ENCODE measurements at places on chromosomes 1 and 21.

- DNase-seq: no peak
Measured at GRCh38 chr1:228913626-228914414, 178.5 kb downstream of the RHOU start.

GRCh38 chr1:157249739-157250138 lies 111.5 kb upstream of the ETV3 start:
- DNase-seq: no peak

DNA sequence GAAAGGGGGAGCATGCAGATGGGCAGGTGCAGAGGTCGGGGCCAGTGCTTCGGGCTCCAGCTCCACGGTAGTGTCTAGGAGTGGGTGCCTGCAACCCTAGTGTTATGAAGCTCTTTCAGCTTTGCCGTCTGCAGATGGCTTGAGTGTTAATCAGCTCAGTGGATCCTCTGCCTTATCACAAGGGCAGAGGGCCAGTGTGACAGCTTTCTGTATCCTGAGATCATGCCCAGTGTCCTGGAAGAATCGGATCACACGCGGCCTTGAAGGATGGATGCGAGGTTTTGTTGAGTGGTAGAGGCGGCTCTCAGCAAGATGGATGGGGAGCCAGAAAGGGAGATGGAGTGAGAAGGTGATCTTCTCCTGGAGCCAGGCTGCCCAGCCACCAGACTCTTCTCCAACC lies 25.5 kb upstream of the C1orf146 start:
- no peak for DNase-seq

GRCh38 chr1:158185770-158186169 lies 5.1 kb downstream of the CD1D start:
- no peak for DNase-seq

GRCh38 chr1:167681024-167681423 lies 40.8 kb upstream of the MPZL1 start:
- DNase-seq: no peak

DNA sequence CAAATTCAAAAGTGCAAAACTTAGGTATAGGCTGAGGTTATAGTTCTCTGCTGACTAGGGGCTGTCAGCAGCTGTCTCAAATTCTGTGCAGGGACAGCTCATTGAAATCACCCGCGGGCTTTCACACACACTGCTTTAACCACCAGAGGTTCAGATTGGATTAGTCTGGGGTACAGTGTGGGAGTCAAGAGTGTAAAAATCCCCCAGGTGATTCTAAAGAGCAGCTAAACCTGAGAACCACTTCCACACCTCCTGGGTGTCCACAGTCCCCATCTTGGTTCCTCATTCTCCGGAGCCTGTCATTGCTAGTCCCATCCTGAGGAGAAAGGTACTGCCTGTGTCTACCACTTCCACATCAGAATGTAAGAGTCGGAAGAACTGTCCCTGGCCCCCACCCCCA lies 9.9 kb upstream of the TDRD10 start:
- no peak for DNase-seq

DNA sequence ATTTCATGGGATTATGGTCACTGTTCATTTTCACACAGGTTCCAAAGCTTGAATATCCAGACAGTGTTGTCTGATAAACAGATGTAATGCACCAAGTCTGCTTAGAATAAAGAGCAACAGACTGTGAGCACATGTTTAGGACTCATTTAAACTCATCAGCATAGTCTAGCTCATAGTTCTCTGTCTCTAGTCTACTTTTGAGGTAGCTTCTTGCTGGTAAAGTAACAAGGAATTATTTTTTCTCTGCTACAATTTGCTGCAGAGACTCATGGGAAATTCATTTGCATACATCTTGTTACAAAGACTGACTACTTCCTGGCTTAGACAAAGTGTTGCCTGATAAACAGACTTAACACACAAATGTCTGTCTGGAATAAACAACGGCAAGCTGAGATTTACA lies 187.2 kb downstream of the NFIA start:
- no peak for DNase-seq

- DNase-seq: no peak
Measured at GRCh38 chr21:26137379-26138060, 33.0 kb downstream of the APP start.

DNA sequence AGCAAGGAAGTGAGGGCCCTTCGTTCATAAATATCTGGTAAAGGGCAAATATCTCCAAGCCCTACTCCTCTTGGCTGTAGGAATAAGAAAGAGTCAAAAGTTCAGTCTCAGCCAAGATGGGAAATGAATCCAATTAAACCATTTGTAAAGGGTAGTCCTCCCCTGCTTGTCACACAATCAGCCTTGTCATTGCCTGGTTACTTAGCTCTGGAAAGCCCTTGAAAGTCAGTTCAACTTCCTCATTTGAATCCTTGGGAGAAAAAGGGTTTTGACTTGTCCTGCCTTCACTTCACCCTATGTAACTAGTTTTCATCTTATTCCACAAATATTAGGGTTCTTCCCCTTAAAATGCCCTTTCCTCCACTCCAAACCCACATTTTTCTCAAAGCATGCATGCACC lies 100.0 kb downstream of the ELAVL4 start:
- DNase-seq: no peak

- no peak for DNase-seq
Measured at GRCh38 chr1:37094302-37094701, 60.0 kb upstream of the GRIK3 start.

DNA sequence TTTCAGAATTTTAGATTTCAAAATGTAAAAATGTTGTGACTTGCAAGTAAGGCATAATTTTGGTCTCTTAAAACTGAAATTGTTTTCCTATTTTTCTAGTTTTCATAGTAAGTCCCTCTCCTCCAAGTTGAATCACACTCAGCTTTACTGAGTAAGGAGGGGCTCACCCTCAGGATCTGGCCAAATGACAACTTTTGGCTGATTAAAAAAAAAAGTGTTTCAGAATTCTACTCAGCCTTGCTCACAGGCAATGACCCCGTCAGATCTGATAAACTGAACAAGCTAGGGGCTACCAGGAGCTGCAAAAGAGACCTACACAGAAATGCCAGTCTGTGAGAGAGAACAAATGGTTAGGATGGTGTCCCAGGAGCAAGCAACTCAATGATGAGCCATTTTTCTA lies 159.8 kb downstream of the PBX1 start:
- DNase-seq: no peak

- DNase-seq: no peak
Measured at GRCh38 chr1:157193219-157193618, 55.0 kb upstream of the ETV3 start.

- no peak for DNase-seq
Measured at GRCh38 chr21:10616535-10616934, 95.2 kb downstream of the TPTE start.

- no peak for DNase-seq
Measured at GRCh38 chr1:210263963-210264362, 31.4 kb downstream of the SERTAD4 start.
